Natural killer cell treated with Interleukin-12 subunit alpha and Interleukin-12 subunit beta and Interleukin-15 and Interleukin-18, amount 100 ng/mL, for 72 hours (primary cell): ENCODE measurements at places on chromosomes 1 and 21.

GRCh38 chr1:112335351-112335750 is 60.7 kb upstream of the CTTNBP2NL start:
- peaks cover 46% of the 10 kb centered on the region for H3K27me3 ChIP-seq
- no peak for DNase-seq
- no peaks in the 10 kb centered on the region for H3K36me3 ChIP-seq
- H3K27ac ChIP-seq, result no peak overlapping the region
- no peak overlapping the region for H3K4me3 ChIP-seq
- peaks cover 5% of the 10 kb centered on the region for H3K4me1 ChIP-seq

GRCh38 chr1:239960366-239960765 is 131.3 kb upstream of the FMN2 start:
- H3K27me3 ChIP-seq, result peaks cover 11% of the 10 kb centered on the region
- no peak overlapping the region for H3K27ac ChIP-seq
- no peak for DNase-seq
- no peak overlapping the region for H3K4me3 ChIP-seq
- no peaks in the 10 kb centered on the region for H3K4me1 ChIP-seq

GRCh38 chr1:26832249-26832960 is 5.9 kb downstream of the ZDHHC18 start:
- H3K27ac ChIP-seq, result peak overlapping the region; percentile 99
- H3K27me3 ChIP-seq, result no peaks in the 10 kb centered on the region
- peaks cover 27% of the 10 kb centered on the region for H3K36me3 ChIP-seq
- no peak for DNase-seq
- H3K4me3 ChIP-seq, result peak overlapping the region; percentile 83

GRCh38 chr1:235105051-235106043 is 23.3 kb downstream of the TOMM20 start:
- peaks cover 35% of the 10 kb centered on the region for H3K4me1 ChIP-seq
- peaks cover 8% of the 10 kb centered on the region for H3K36me3 ChIP-seq
- H3K27ac ChIP-seq, result peak overlapping the region; percentile 75
- DNase-seq, result no peak
- H3K4me3 ChIP-seq, result peak overlapping the region; percentile 81

DNA sequence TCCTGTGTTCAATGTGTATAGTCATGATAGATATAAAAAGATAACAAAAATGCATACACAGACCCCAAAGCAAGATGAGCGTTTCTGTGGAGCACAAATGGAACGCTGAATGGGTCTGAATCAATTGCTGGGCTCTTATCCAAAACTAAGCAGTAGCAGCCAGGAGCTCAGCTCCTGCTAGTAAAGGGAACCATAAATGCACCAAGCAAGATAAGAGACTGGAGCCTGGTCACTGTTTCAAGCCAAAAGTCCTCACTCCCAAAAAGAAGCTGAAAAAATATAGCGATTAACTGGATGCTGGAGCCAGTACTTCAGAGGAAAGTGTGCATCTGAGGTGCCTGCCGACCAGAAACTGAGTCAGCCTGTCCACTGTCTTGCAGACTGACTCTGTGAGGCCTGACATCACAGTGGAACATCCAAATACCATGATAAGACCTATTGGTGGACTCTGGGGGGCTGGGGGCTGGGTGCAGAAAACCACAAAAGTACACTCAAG is 68.9 kb downstream of the LRRC8C start:
- peaks cover 41% of the 10 kb centered on the region for H3K4me1 ChIP-seq
- peaks cover 14% of the 10 kb centered on the region for H3K36me3 ChIP-seq
- H3K27me3 ChIP-seq, result no peaks in the 10 kb centered on the region
- H3K27ac ChIP-seq, result no peak overlapping the region
- DNase-seq, result no peak
- no peak overlapping the region for H3K4me3 ChIP-seq

- H3K27ac ChIP-seq, result no peak overlapping the region
- H3K4me1 ChIP-seq, result peaks cover 5% of the 10 kb centered on the region
- no peaks in the 10 kb centered on the region for H3K36me3 ChIP-seq
- H3K27me3 ChIP-seq, result peaks cover 56% of the 10 kb centered on the region
These were observed 11.5 kb downstream of the KNCN start for GRCh38 chr1:46539972-46540371.

DNA sequence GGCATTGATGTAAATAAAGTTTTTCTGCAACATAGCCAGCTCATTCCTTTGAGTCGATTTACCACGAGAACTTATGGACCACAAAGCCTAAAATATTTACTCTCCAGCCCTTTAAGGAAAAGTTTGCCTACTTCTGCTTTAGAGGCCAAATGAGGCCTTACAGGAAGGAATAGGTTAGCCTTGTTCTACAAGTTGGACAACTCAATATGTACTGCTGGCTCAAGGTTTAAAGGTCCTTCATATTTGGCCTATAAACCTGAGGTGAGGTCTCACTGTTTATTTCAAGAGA is 144.5 kb upstream of the DNAH14 start:
- peaks cover 5% of the 10 kb centered on the region for H3K4me1 ChIP-seq
- no peaks in the 10 kb centered on the region for H3K36me3 ChIP-seq
- DNase-seq, result no peak

DNA sequence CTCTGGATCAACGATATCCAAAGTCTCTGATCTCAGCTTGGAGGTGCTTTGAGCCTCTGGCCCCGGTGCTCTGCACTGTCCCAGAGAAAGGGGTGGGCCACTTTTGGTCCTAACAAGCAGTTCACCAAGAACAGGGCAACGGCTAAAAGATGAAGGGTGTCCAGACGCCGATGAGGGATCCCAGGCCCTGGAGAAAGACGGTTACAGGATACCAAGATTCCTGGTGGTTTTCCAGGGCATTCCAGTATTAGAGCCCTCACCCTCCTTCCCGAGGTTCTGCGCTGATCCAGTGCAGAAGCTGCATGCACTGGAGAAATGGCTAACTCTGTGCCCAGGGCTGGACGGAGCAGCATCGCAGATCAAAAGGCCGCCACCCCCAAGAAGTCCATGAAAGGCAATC is 149.9 kb upstream of the IRF2BP2 start:
- H3K36me3 ChIP-seq, result no peaks in the 10 kb centered on the region
- no peak overlapping the region for H3K4me3 ChIP-seq
- H3K27ac ChIP-seq, result peak overlapping the region; percentile 84
- peaks cover 37% of the 10 kb centered on the region for H3K4me1 ChIP-seq
- no peak for DNase-seq
- H3K27me3 ChIP-seq, result no peaks in the 10 kb centered on the region

DNA sequence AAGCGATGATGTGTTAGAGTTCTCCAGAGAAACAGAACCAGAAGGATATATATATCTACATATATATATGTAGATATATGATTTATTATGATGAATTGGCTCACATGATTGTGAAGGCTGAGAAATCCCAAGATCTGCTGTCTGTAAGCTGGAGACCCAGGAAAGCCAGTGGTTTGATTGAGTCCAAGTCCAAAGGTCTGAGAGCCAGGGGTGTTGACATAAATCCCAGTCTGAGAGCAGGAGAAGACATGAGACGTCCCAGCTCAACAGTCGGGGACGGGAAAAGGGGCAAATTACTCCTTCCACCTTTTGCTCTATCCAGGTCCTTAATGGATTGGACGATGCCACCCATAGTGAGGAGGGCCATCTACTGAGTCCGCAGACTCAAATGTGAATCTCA is 126.6 kb downstream of the PRDM2 start:
- H3K27me3 ChIP-seq, result no peaks in the 10 kb centered on the region
- no peak overlapping the region for H3K27ac ChIP-seq
- H3K4me3 ChIP-seq, result no peak overlapping the region
- H3K4me1 ChIP-seq, result no peaks in the 10 kb centered on the region

DNA sequence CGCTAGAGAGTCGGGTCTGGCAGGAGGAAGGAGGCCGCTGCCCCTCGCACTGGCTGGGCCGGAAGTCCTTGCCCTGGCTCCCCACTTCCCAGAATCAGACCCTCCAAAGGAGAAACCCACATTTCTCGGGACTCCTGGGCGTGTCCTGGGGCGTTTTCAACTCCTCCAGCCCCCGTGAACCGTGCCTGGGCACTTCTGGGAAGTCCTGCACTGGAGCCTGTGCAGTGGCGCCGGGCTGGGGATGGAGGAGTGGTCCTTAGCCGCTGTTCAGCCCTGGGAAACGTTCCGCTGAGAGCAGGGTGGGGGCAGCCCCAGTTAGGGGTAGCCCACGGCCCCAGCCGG is 3.0 kb downstream of the IGSF21 start:
- no peak overlapping the region for H3K4me3 ChIP-seq
- H3K27me3 ChIP-seq, result peaks cover 45% of the 10 kb centered on the region
- H3K4me1 ChIP-seq, result peaks cover 9% of the 10 kb centered on the region
- no peak for DNase-seq
- H3K36me3 ChIP-seq, result peaks cover 6% of the 10 kb centered on the region
- no peak overlapping the region for H3K27ac ChIP-seq

DNA sequence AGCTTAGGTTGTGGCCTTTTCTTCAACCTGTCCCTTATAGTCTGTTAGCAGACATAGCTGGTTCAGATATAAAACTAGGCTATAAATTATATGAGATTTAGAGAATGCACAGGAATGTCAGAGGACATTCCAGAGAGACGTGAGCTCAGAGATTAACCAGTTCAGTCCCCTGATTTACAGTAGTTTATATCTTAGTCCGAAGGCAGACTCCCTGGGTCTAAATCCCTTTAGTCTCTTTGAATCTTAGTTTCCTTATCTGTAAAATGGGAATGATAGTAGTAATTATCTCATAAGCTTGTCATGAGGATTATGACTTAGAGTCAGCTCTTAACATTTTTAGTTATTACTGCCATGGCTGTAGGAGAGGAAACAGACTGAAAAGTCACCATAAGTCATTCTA is 45.5 kb upstream of the PLXNA2 start:
- no peak for DNase-seq
- no peak overlapping the region for H3K27ac ChIP-seq
- peaks cover 50% of the 10 kb centered on the region for H3K27me3 ChIP-seq
- no peak overlapping the region for H3K4me3 ChIP-seq
- H3K4me1 ChIP-seq, result peaks cover 14% of the 10 kb centered on the region

- H3K4me3 ChIP-seq, result no peak overlapping the region
- peaks cover 18% of the 10 kb centered on the region for H3K27me3 ChIP-seq
- no peaks in the 10 kb centered on the region for H3K36me3 ChIP-seq
- H3K4me1 ChIP-seq, result peaks cover 5% of the 10 kb centered on the region
- peak; percentile 46 for DNase-seq
- no peak overlapping the region for H3K27ac ChIP-seq
These were observed 17.2 kb upstream of the SLC19A1 start for GRCh38 chr21:45559216-45560105.

- H3K27me3 ChIP-seq, result peaks cover 14% of the 10 kb centered on the region
- no peak for DNase-seq
- H3K4me3 ChIP-seq, result no peak overlapping the region
- H3K27ac ChIP-seq, result no peak overlapping the region
These were observed 15.2 kb upstream of the KDM4A start for GRCh38 chr1:43634721-43635120.

DNA sequence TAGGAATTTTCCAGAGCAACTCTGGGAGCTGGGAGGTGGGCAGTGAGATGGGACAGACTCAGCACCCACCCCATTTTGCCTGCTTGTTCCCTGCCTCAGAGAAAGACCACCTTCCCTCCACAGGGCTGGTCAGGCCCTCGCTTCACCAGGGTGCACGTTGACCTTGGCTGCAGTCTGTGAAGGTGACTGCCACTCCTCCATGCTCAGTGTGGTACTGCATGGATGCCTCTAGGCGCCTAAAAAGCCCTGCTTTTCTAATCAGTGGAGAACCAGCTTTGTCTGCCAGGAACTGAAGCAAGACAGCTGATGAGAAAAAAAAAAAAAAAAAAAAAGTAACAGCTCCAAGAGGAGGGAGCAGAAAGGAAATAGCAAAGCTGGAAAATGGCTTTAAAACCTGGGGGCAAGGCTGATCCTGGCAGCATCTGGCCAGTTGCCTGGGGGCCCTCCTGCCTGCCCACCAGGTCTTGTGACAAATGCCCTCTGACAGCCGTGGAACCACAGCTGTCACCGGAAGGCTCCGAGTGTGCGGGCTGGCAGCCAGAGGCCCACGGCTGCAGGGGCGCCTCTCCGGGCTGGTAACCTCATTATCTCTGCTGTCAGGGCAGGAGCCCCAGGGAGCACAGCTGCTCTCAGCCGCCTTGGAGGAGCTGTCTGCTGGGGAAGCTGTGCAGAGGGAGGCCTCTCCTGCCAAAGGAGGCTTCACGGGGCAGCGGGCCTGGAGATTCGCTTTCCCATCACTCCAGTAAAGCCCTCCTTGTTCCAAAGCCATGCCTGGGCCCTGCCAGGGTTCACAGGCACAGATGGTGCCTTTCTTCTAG is 13.7 kb downstream of the KIAA1614 start:
- no peak overlapping the region for H3K27ac ChIP-seq
- peaks cover 5% of the 10 kb centered on the region for H3K4me1 ChIP-seq
- no peaks in the 10 kb centered on the region for H3K36me3 ChIP-seq

DNA sequence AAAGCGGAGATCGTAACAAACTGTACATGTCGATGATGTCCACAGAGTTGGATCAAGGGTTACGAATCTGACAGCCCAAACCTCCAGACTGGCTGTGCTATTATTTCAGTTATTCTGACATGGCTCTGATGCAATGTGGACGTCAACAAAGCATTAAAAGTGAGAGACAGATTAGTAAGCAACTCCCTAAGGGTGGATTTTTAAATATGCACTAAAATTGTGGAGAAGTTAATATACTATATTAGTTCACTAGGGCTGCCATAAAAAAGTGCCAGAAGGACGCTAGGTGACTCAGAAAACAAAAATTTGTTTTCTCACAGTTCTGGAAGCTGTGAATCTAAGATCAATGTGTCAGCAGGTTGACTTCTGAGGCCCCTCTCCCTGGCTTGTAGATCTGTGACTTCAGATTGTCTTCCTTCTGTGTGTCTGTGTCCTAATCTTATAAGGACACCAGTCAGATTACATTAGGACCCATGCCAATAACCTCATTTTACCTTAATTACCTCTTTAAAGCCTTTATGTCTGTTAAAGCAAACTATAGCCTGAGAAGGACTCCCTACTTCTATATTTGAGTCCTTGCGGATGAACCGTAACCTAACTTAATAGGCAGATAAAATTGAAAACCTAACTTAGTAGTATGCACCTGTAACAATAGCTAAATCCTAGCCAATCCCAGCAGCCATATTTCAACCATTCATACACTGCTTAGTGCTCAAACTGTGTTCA is 66.0 kb upstream of the BACH1 start:
- no peak for DNase-seq
- H3K27me3 ChIP-seq, result peaks cover 26% of the 10 kb centered on the region
- peaks cover 22% of the 10 kb centered on the region for H3K4me1 ChIP-seq
- no peak overlapping the region for H3K4me3 ChIP-seq
- no peaks in the 10 kb centered on the region for H3K36me3 ChIP-seq
- H3K27ac ChIP-seq, result no peak overlapping the region

DNA sequence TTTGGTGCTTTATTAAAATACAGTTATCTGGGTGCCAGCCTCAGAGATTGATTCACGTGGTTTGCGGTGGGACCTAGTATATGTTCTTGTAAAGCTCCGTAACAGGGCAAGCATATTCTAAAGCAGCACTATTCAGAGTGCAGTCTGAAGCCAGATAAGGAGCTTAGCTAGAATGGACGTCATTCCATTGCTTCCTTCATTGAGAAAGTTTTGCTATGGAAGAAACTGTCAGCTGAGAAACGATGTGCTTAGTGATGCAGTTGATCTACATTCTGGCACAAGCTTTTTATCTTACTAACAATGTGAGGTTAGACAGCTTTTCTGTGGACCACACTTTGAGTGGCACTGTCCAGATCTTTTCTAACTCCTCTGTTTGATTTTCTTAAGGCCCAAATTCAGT is 26.2 kb downstream of the SLC44A3 start:
- H3K4me3 ChIP-seq, result no peak overlapping the region
- H3K27me3 ChIP-seq, result peaks cover 9% of the 10 kb centered on the region
- no peak for DNase-seq
- H3K4me1 ChIP-seq, result no peaks in the 10 kb centered on the region
- H3K36me3 ChIP-seq, result no peaks in the 10 kb centered on the region
